Stomach (tissue), 19 donors: ENCODE measurements at places on chromosomes 3 and 15.

DNA sequence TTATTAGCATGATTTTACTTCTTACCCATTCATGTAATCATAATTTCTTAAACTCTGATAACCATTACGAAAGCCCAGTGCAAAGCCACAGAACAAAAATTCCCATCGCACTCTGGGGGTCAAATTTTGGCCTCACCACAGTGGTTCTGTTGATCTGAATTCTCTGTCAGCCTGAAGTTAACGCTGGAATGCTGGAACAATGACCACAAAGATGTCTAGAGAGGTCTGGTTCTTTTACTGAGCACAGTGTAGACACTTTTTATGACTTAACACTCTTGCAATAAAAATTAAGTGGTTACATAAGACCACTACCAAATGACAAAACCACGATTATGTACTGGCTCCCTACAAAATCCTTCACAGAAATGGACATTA, 94.7 kb downstream of the PDZRN3 start:
- H3K36me3 ChIP-seq, result no peaks in the 10 kb centered on the region
- no peak overlapping the region for H3K4me3 ChIP-seq
- DNase-seq, result no peak

- no peaks in the 10 kb centered on the region for H3K27me3 ChIP-seq
- DNase-seq, result no peak
- H3K4me1 ChIP-seq, result no peaks in the 10 kb centered on the region
- H3K36me3 ChIP-seq, result no peaks in the 10 kb centered on the region
Observed at GRCh38 chr3:117346901-117347300, 637.3 kb downstream of the TUSC7 start.

DNA sequence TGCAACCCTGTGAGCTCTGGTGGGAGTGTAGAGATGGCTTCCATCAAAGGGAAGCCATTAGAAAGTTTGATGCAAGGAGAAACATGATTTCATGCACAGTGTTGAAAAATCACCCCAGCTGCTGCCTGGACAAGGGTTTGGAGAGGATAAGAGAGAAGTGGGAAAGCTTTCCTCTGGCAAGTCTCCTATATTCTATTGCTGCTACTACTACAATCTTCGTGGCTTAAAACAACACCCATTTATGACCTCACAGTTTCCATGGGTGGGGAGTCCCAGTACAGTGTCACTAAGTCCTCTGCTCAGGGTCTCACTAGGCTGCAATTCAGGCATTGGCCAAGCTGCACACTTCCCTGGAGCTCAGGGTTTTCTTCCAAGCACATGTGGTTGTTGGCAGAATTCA, 229.3 kb downstream of the TAFA4 start:
- H3K27ac ChIP-seq, result no peak overlapping the region
- H3K36me3 ChIP-seq, result no peaks in the 10 kb centered on the region
- H3K4me3 ChIP-seq, result no peak overlapping the region
- DNase-seq, result no peak
- no peaks in the 10 kb centered on the region for H3K27me3 ChIP-seq
- no peaks in the 10 kb centered on the region for H3K4me1 ChIP-seq

- H3K27ac ChIP-seq, result no peak overlapping the region
- H3K27me3 ChIP-seq, result no peaks in the 10 kb centered on the region
- DNase-seq, result no peak
- no peak overlapping the region for H3K4me3 ChIP-seq
- peaks cover 18% of the 10 kb centered on the region for H3K4me1 ChIP-seq
Observed at GRCh38 chr3:37295925-37296324, 121.5 kb upstream of the LRRFIP2 start.

- DNase-seq, result no peak
- peaks cover 4% of the 10 kb centered on the region for H3K4me1 ChIP-seq
- no peaks in the 10 kb centered on the region for H3K36me3 ChIP-seq
- H3K4me3 ChIP-seq, result no peak overlapping the region
- H3K27me3 ChIP-seq, result no peaks in the 10 kb centered on the region
Observed at GRCh38 chr15:68414206-68414555, 17.8 kb downstream of the ITGA11 start.

DNA sequence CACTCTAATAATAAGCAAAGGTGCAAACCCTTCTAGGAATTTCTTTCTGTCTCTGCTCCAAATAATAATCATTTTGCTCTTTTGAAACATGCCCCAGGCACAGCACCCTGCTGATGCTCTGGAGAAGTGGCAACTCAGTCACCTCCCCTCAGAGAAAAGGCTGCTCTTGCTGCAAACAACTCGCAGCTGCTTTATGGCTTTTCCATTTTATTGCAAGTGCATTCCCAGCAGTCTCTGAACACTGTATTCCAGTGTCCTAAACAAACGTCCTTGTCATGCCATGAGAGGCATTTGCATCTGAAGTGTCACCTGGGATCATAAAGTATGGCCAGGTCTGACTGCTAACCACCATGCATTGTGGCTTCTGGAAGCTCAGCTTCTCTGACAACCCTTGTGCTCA, 358.1 kb upstream of the TRIM42 start:
- no peak overlapping the region for H3K27ac ChIP-seq
- H3K36me3 ChIP-seq, result no peaks in the 10 kb centered on the region
- no peaks in the 10 kb centered on the region for H3K4me1 ChIP-seq
- no peaks in the 10 kb centered on the region for H3K27me3 ChIP-seq
- no peak overlapping the region for H3K4me3 ChIP-seq

DNA sequence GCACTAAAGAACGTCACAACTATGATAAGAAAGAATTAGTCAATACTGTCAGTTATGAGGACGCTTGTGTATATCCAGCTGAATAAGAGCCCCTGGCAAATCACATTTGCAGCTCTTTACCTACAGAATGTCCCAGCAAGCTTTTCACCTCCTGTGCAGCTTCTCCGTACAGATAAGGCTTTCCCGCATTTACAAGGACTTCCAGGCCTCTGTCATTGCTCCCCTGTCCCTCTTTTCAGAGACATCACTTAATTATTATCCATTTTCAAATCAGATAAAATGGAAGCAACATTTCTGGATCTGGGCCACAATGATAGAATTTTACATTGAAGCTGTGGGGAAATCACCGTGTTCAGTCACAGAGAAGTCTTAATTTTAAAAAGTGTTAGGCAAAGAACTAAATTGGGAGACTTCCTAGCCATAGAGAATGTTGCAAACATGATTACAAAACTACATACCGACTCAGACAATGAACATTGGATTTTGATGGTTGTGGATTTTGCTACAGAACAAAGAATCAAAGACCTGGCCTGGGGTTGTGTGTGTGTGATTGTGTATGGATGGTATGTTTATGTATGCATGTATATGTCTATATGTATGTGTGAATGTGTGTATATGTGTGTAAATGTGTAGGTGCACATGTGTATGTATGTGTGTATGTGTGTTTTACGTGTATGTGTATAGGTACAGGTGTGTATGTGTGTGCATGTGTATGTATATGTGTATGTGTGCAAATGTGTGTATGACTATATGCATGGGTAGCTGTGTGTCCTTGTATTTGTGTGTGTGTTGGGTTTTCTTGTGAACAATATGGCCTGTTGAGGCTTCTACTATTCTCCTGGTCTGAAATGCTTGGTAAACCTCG, 41.5 kb downstream of the MGLL start:
- no peaks in the 10 kb centered on the region for H3K27me3 ChIP-seq
- H3K27ac ChIP-seq, result peak overlapping the region; percentile 63
- no peak overlapping the region for H3K4me3 ChIP-seq
- H3K36me3 ChIP-seq, result no peaks in the 10 kb centered on the region
- DNase-seq, result no peak

DNA sequence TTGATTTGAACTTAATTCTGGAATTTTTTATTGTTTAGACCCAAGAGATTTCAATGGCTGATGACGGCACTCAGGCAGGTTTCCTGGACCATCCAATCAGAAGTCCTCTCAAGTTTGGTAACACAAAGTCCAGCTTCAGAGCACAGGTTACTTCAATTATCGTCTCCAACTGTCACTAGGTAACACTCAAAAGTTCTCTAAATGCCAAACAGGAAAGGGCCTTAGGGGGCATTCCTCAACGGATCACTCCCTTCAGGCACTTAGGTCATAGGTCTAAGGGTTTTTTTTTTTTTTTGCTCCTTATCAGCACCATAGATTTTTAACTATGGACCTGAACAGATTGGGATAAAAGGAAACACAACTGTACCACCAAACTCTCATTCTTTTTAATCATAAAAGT, 85.8 kb downstream of the MEIS2 start:
- H3K27ac ChIP-seq, result peak overlapping the region; percentile 75
- H3K36me3 ChIP-seq, result no peaks in the 10 kb centered on the region
- H3K27me3 ChIP-seq, result no peaks in the 10 kb centered on the region
- no peak overlapping the region for H3K4me3 ChIP-seq
- H3K4me1 ChIP-seq, result peaks cover 3% of the 10 kb centered on the region
- DNase-seq, result no peak

DNA sequence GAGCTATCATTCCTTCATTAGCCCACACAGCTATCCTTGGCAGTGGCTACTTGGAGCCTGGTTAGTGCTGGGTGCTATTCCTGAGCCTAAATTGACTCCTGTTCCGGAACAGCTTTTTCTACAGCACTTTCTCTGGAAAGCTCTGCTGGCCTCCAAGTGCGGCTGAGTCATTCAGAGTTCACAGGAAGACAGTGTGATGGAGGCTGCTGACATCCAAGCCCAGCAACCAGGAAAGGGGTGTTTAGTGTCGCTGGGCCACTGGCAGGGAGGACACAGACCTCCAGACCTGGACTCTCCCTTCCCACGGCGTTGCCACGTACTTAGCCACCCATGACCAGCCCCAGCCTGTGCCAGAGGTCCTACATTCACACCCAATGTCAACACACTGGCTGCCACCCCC, 28.7 kb downstream of the CACNA2D2 start:
- no peak overlapping the region for H3K27ac ChIP-seq
- no peaks in the 10 kb centered on the region for H3K36me3 ChIP-seq
- DNase-seq, result peak; percentile 34
- no peaks in the 10 kb centered on the region for H3K27me3 ChIP-seq
- H3K4me3 ChIP-seq, result no peak overlapping the region
- no peaks in the 10 kb centered on the region for H3K4me1 ChIP-seq

- H3K36me3 ChIP-seq, result peaks cover 5% of the 10 kb centered on the region
- H3K27ac ChIP-seq, result no peak overlapping the region
- no peaks in the 10 kb centered on the region for H3K27me3 ChIP-seq
- H3K4me1 ChIP-seq, result no peaks in the 10 kb centered on the region
Observed at GRCh38 chr15:84034578-84035398, 200.8 kb upstream of the GOLGA6L4 start.

GRCh38 chr3:143081844-143082778, 37.5 kb upstream of the CHST2 start:
- H3K27ac ChIP-seq, result no peak overlapping the region
- DNase-seq, result no peak
- H3K4me3 ChIP-seq, result no peak overlapping the region
- H3K4me1 ChIP-seq, result no peaks in the 10 kb centered on the region
- H3K27me3 ChIP-seq, result no peaks in the 10 kb centered on the region
- no peaks in the 10 kb centered on the region for H3K36me3 ChIP-seq

- no peak overlapping the region for H3K4me3 ChIP-seq
- no peak for DNase-seq
- peaks cover 50% of the 10 kb centered on the region for H3K4me1 ChIP-seq
- H3K27ac ChIP-seq, result peak overlapping the region; percentile 81
Observed at GRCh38 chr3:149388531-149389417, 11.3 kb upstream of the TM4SF1 start.

GRCh38 chr3:5195605-5196004, 8.1 kb downstream of the EDEM1 start:
- H3K27me3 ChIP-seq, result no peaks in the 10 kb centered on the region
- no peak overlapping the region for H3K27ac ChIP-seq
- no peak overlapping the region for H3K4me3 ChIP-seq
- H3K36me3 ChIP-seq, result peaks cover 5% of the 10 kb centered on the region
- peaks cover 47% of the 10 kb centered on the region for H3K4me1 ChIP-seq

GRCh38 chr3:22836131-22836530, 367.0 kb upstream of the UBE2E2 start:
- no peaks in the 10 kb centered on the region for H3K36me3 ChIP-seq
- no peaks in the 10 kb centered on the region for H3K27me3 ChIP-seq
- H3K27ac ChIP-seq, result no peak overlapping the region
- H3K4me3 ChIP-seq, result no peak overlapping the region
- H3K4me1 ChIP-seq, result peaks cover 5% of the 10 kb centered on the region

GRCh38 chr3:111650378-111651275, 55.5 kb upstream of the ZBED2 start:
- peaks cover 10% of the 10 kb centered on the region for H3K4me1 ChIP-seq
- no peak overlapping the region for H3K27ac ChIP-seq
- no peak for DNase-seq
- H3K36me3 ChIP-seq, result no peaks in the 10 kb centered on the region
- H3K4me3 ChIP-seq, result no peak overlapping the region
- H3K27me3 ChIP-seq, result no peaks in the 10 kb centered on the region

DNA sequence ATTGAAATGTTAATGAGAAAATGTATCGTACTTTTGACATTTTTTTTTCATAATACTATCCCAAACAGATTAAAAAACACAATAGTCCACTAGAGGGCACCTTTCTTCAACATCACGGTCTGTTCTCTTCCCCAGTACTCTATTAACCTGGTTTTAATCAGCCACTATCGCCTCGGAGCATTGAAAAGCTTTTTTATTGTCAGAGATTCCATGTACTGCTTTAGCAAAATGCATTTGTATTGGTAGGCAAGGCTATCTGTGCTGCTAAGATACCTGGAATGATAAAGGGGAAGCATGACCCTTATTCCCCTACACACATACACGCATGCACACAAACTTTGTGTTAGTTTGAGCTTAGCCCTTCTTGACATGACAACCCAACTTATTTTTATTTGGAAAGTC, 160.1 kb upstream of the IL12A start:
- H3K4me1 ChIP-seq, result peaks cover 56% of the 10 kb centered on the region
- DNase-seq, result peak; percentile 71
- H3K4me3 ChIP-seq, result no peak overlapping the region
- no peak overlapping the region for H3K27ac ChIP-seq
- no peaks in the 10 kb centered on the region for H3K27me3 ChIP-seq

GRCh38 chr3:177591379-177591778, 394.1 kb upstream of the TBL1XR1 start:
- no peak for DNase-seq
- H3K4me1 ChIP-seq, result peaks cover 34% of the 10 kb centered on the region
- H3K4me3 ChIP-seq, result no peak overlapping the region

- H3K36me3 ChIP-seq, result no peaks in the 10 kb centered on the region
- H3K27me3 ChIP-seq, result no peaks in the 10 kb centered on the region
- H3K27ac ChIP-seq, result no peak overlapping the region
- no peak overlapping the region for H3K4me3 ChIP-seq
- peak; percentile 65 for DNase-seq
Observed at GRCh38 chr15:53586799-53587198, 172.7 kb downstream of the WDR72 start.

DNA sequence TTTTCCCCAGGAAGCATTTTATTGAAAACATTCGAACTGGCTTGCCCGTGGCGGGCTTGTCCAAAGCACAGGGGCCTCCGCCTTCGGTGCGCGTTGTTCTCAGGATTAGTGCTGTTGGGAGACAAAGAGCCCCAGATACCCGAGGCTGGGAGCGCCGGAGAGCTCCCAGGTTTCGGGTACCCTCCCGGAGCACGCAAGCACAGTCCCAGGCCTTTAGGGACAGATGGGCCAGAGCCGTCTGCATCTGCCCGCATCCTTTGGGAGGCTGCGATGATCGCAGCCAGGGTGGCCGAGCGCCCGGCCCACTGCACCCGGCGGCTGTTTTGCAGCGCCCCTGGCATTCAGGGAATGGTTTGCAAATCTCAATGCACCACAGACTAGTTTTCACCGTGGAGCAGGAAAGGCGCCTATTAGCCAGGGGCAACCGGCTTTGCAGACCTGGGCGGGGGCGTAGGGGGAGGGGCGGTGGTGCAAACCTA, 5.0 kb upstream of the FEZF2 start:
- DNase-seq, result no peak
- H3K27ac ChIP-seq, result no peak overlapping the region
- H3K27me3 ChIP-seq, result peaks cover 17% of the 10 kb centered on the region

GRCh38 chr3:147298511-147298982, 107.8 kb downstream of the ZIC4 start:
- peak; percentile 77 for DNase-seq
- no peaks in the 10 kb centered on the region for H3K27me3 ChIP-seq
- no peaks in the 10 kb centered on the region for H3K4me1 ChIP-seq
- H3K36me3 ChIP-seq, result no peaks in the 10 kb centered on the region
